ENCODE measurements at places on chromosomes 12 and 14. TPM values are rescaled to one million over a fixed set of nuclear protein-coding genes. Genes with fewer than 3 reads are reported as not detected.

SLC5A8 gene
- total RNA-seq: not detected

TECPR2 gene
- 14.6 TPM for total RNA-seq

E2F7 gene
- total RNA-seq: 2.4 TPM

PLEKHG7 gene
- total RNA-seq: not detected

ASB2 gene
- 4.2 TPM for total RNA-seq

PSMD9 gene
- total RNA-seq: 41.6 TPM

RDH16 gene
- total RNA-seq: 0.30 TPM

SLC10A1 gene
- total RNA-seq: not detected

HOXC11 gene
- total RNA-seq: 1.8 TPM

FGD4 gene
- total RNA-seq: 0.59 TPM

AMDHD1 gene
- total RNA-seq: 0.59 TPM

MGAT2 gene
- total RNA-seq: 101 TPM

BCL11B gene
- total RNA-seq: 0.30 TPM

SLCO1C1 gene
- not detected for total RNA-seq
